ENCODE measurements at places on chromosomes 4 and X.

DNA sequence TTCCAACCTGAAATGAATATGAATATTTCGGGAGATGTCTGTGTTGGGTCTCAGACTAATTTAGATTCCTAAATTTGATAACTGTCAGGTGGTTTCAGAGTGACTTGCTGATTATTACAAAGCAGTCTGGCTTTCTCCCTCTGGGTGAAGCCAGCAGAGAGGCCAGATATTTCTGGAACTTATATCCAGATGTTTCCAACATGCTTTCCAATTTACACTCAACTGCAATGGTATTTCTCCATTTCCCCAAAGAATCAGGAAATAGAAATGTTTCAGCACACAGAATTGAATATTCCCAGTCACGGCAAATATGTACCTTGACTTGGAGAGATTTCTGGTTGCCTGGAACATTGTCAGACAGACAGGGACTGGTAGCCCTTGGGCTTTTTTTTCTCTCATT lies 48.5 kb upstream of the EGFL6 start:
- DNase-seq, result no peak

DNA sequence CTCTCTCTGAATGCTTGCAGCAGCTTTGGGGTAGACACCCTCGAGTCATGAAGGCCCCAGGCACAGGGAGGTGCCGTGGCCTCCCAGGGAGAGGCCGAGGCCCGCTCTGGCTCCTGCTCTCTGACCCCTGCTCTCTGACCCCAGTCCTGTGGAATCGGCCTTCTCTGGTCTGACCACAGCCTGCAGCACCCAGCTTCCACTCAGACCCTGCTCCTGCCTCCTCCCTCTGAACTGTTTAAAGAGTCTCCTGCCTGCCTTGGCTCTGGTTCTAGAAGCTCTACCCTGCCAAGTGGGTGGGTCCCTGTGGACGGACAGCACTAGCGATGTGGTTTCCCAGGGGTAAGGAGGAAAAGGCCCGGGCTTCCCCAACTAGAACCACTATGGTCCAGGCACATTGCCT lies 78.2 kb upstream of the TMEM150C start:
- no peak for DNase-seq

DNA sequence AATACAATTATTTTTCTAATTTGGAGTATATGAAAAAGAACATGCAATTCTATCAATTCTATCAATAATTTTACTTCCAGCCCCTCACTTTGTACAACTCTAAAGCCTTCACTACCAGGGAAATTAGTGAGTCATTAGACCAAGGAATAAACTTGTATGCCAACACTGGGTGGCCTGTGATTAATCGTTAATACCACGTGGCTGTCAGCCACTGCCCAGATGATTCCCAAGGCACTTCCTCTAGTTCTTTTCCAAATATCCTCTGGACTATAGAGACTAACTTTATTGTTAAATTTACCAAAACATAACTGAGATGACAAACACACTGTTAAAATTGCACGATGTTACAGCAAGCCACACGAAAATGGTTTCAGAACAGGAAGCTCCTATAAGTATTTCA lies 45.7 kb downstream of the MID1 start:
- no peak for DNase-seq

- no peak for DNase-seq
Observed at GRCh38 chr4:167906851-167907250, 185.5 kb upstream of the ANXA10 start.
